Osteoblast (primary cell): ENCODE measurements at places on chromosomes 7 and 10.

- peak; percentile 48 for DNase-seq
Observed at GRCh38 chr10:114322344-114322743, 82.0 kb downstream of the AFAP1L2 start.

GRCh38 chr10:3668276-3668965, 116.6 kb downstream of the KLF6 start:
- peak; percentile 92 for DNase-seq

DNA sequence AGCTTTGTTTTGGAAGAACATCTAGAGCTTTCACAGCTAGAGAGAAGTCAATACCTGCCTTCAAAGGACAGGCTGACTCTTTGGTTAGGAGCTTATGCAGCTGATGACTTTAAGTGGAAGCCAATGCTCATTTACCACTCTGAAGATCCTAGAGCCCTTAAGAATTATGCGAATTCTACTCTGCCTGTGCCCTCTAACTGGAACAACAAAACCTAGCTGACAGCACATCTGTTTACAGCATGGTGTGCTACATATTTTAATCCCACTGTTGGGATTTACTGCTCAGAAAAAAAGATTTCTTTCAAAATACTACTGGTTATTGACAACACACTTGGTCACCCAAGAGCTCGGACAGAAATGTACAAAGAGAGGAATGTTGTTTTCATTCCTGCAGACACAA, 57.3 kb downstream of the PALS2 start:
- DNase-seq = no peak

- peak; percentile 58 for DNase-seq
Observed at GRCh38 chr10:19659920-19660655, 156.1 kb upstream of the PLXDC2 start.

GRCh38 chr7:39605087-39605486, 18.3 kb upstream of the RALA start:
- no peak for DNase-seq

GRCh38 chr10:53284615-53285182, 512.1 kb upstream of the MBL2 start:
- no peak for DNase-seq
